Umbilical cord (tissue), 2 donors: ENCODE measurements at places on chromosomes 12 and 14. TPM values are rescaled to one million over a fixed set of nuclear protein-coding genes. Genes with fewer than 3 reads are reported as not detected.
A peak's percentile ranks its signal among the peaks of the same experiment; 100 is the strongest.

The DLK1 gene
- 592 TPM for total RNA-seq

The SLC25A3 gene
- 310 TPM for total RNA-seq

DNA sequence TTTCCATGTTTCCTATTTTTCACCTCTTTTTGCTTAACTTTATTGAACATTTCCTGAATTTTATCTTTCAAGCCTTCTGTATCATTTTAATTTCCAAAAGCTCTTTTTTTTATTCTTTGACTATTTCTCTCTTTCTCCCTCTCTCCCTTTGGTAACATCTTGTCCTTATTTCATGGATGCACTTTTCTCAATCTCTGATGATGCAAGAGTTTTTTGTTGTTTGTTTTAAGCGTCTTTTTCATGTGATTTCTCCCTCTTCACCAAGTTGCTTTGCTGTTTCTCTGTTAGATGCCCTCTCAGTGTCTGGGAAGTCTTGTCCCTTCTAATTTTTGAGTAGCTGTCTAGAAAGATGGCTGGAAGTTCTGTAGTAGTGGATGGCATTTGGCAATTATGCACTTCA, 62.6 kb downstream of the ANO6 start:
- DNase-seq, result no peak

DNA sequence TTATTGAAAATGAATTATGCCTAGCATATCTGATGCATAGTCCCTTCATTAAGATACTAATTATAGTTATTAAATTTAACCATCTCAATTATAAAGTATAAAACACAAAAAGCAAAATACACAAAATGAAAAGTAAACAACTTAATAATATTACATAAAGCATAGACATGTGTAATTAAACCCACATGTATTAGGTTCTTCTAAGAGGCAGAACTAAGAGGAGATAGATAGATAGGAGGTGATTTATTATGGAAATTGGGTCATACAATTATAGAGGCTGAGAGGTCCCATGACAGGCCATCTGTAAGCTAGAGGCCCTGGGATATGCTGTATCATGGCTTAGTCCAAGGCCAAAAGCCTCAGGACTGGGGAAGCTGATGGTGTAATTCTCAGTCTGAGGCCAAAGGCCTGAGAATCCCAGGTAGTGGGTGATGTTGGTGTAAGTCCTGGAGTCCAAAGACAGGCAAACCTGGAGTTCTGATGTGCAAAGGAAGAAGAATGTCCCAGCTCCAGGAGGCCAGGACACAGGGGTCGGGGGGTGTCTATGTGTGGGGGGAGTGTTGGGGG, 953.3 kb downstream of the TRHDE start:
- no peak for DNase-seq

DNA sequence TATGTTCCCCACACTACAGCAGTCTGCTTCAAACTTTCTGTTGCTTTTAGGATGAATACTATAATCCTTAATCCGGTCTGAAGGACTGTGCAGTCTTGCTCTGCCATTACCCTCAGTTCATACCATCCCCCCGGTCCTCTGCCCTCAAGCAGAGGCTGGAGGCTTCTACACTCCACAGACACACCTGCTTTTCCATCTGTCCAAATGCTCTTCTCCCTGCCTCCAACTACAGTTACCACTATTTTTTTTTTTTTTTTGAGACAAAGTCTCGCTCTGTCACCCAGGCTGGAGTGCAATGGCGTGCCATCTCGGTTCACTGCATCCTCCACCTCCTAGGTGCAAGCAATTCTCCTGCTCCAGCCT, 19.3 kb upstream of the KCNH3 start:
- no peak for DNase-seq

DNA sequence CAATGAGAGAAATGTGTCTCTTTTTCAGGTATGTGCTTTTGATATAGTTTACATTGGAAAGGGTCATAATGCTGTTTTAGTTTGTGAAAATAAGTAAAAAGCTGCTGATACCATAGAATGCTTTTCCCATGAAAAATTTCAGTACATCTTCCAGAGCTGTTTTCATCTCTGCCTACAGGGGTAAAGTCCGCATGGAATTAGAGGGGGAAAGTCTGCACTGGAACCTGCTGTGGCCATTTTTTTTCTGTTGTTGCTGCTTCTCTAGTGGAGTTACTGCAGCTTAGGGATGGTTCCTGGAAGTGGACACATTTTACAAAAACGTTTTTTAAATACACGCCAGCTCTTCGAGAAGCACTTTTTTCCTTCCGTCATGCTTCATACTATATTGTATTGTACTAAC, 81.3 kb downstream of the VEZT start:
- DNase-seq, result no peak

DNA sequence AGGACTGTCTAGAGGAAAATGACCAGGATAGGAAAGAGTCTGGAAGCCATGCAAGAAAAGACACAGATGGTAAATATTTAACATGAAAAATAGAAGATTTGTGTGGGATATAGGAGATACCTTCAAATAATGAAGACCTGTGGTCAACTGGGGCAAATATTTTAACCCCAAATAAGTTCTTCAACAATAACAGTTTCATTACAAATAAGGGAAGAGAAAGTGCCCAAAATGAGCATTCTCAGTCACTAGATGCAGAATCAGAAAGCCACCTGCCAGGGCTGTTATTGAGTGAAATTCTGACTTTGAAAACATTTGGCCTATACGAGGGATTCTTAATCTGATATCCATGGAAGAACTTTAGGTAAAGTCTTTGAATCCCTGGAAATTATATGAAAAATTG, 231.2 kb upstream of the PLEKHG7 start:
- no peak for DNase-seq

DNA sequence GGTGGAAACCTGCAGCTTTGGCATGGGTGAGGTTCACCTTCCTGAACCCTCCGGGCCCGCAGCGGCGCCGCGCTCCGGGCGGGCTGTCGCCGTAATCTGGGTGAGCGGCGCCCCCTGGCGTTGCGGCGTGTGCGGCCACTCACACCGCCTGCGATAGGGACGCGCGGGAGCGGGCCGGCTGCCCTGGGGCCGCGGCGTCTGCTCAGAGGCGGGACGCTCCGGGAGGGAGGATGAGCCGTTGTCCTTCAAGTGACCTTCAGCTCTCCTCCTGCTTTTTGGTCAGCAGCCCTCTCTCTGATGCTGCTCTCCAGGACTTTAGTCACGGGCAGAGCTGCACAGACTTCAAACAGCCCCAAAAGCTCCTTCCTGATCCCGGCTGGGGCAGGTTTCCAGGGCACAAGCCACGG, 211.7 kb upstream of the FKBP4 start:
- DNase-seq, result peak; percentile 87

DNA sequence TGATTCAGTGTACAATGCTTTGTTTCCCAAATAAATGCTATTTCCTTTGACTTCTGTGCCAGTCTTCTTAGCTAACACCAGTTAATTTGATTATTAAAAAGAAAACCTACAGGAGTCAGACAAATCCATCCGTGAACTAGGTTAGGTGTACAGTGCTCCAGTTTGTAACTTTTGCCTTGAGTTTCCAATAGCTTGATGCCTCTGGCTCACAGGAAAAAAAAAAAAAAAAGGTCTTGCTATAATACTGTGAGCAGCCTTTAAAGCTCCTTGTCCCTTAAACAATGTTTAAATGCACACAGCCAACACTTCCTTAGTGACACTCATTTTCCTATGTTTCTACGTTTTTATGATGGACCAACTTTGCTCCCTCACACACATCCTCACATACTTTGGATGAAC, 71.8 kb upstream of the TMX1 start:
- DNase-seq, result no peak

GRCh38 chr12:60391791-60392190, 796.0 kb downstream of the SLC16A7 start:
- DNase-seq, result no peak
